Activated T-helper 17 cell treated with anti-CD3 and anti-CD28 coated beads, Interleukin-2, amount 50 U/mL, for 72 hours (primary cell): ENCODE measurements at places on chromosomes 12 and 14.

DNA sequence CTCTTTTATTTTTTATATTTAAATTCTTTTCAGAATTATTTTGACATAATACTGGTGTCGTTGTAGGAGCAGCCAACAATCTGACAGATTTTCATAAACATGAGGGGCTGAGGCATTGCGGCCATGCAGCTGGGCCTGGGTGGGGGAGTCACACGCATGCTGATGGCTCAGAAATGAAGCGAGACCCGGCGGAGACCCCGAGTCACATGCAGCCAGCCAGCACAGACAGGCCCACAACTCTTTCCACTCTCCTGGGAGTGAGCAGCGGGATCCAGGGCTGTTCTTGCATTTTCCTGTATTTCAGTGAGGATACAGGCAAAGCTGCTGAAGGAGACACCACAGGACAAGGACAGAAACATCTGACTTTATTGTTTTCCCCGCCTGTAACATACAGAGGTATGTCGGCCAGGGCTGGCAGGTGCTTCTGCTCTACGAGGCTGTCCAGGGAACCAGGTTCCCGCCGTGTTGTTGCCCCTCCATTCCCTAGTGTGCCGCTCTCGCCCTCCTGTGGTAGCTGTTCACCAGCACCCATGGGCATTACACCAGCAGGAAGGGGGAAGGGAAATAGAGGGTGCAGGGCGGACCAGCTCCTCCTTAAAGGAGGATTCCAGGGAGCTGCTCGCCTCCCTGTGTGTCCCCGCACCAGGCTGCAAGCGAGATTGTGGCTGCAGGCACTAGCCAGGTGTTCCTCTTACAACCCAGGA, 30.5 kb downstream of the FZD10 start:
- no peak for ATAC-seq

GRCh38 chr12:121697093-121697698, 15.4 kb upstream of the TMEM120B start:
- no peak for ATAC-seq

DNA sequence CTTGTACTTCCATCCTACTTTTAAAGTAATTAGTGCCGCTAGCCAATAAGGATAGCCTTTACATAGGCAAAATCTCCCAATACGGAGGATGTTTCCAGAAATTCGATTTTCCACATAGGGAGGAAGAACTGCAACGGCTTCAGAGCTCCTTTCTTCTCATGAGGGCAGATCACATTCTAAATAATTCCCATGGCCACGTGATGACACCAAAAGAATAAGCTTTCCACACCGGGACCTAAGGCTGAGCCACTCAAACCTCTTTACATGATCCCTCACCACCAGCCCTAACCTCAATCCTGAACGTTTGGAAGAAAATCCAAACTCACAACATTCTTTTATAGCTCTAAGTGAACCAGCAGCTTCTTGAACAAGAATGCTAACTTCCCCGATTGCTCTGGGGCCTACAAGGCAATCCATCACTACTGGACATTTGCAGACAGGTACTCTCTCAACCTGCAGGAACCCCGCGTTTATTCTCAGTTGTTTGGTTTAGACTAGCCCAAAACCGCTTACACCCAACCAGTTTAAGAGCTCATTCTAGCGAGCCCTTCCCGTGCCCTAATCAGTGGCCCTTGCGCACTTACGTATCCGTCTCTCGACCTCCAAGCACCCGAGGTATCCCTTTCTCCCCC, 884 bp downstream of the CAPRIN2 start:
- no peak for ATAC-seq

- ATAC-seq: no peak
Observed at GRCh38 chr12:107847830-107848229, 73.3 kb downstream of the ASCL4 start.

DNA sequence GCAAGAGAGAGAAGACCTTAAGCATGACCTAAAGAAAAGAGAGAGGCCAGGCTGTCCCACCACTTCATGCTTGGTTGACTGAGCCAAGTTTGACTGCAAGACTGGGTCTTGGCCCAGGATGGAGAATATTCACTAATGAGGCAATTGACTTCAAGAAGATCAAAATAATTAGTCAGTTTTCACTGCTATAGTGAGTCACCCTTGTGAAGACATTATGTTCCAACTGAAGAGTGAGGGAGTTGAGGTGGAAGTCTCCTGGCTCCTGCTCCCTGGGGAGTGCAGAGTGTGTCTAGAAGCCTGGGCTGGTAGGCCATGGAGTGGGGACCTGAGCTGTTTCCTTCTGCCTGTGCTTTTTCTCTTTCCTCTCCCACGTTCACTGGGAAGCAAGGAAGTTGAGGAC, 117.6 kb downstream of the CACNA1C start:
- ATAC-seq: no peak

DNA sequence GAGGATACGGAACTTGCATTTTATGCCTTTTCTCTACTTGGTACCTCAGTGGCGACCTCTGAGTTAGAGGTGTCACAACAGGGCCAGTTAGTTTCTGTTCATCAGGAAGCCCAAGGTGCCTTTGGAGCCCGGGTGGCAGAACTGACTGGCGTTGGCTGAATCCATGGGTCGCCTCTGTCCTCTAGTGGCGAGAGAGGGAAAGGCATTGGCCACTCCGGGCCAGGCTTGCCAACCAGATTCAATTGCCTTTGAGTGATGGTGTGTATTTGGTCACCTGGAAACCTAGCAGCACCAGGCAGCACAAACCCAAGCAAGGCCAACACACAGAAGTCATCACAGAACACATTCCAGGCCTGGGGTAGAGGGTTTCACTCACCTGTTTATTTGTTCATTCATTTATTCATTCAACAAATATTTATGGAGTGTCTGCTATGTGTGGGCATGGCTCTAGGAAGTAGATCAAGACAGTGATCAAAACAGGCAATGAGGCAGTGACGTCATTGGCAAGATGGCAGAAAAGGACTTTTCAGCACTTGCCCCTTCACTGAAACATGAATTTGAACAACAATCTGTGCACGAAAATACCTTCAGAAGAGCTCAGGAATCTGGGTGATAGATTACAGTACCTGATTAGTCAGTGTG, 40.5 kb upstream of the KCNA5 start:
- peak; percentile 42 for ATAC-seq

- ATAC-seq: no peak
Observed at GRCh38 chr12:92469837-92470236, 233.0 kb upstream of the PLEKHG7 start.

- no peak for ATAC-seq
Observed at GRCh38 chr12:8987163-8987562, 2.2 kb upstream of the KLRG1 start.

GRCh38 chr14:45811155-45811554, 558.2 kb upstream of the MIS18BP1 start:
- ATAC-seq: no peak

GRCh38 chr12:98260276-98260675, 255.1 kb upstream of the TMPO start:
- ATAC-seq: no peak

GRCh38 chr14:100532154-100532861, 54.9 kb downstream of the BEGAIN start:
- ATAC-seq: no peak

GRCh38 chr14:38522724-38523123, 266.8 kb upstream of the CLEC14A start:
- no peak for ATAC-seq

DNA sequence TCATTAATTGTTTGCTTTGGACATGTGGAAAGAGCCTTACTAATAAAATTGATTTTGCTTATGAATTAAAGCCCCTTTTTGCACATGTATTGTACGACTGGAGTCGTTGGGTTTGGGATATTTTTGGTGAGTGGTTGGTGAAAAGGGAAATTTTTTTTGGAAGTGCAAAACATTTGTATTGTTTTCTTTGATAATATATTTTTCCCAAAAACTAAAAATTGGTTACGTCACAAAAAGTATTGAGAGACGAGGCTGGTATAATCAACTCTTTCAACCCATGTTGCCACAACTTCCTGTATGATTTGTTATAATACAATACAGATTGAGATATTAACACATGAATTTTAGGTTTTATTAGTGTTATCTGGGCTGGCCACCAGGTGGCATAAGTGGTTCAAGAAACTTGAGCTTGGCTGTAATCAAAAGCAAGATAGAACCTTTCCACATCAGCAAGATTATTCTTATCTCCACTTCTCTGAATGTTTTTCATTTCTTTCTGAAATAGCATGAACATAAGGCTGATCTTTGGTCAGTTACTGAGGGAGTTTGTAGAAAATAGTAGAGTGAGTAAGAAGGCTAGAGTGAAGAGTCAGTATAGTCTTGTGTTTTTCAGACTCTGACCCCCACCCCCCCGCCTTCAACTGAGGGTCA, 8.7 kb downstream of the NGDN start:
- ATAC-seq: peak; percentile 51

GRCh38 chr12:91205811-91206210, 23.2 kb upstream of the DCN start:
- ATAC-seq: no peak

DNA sequence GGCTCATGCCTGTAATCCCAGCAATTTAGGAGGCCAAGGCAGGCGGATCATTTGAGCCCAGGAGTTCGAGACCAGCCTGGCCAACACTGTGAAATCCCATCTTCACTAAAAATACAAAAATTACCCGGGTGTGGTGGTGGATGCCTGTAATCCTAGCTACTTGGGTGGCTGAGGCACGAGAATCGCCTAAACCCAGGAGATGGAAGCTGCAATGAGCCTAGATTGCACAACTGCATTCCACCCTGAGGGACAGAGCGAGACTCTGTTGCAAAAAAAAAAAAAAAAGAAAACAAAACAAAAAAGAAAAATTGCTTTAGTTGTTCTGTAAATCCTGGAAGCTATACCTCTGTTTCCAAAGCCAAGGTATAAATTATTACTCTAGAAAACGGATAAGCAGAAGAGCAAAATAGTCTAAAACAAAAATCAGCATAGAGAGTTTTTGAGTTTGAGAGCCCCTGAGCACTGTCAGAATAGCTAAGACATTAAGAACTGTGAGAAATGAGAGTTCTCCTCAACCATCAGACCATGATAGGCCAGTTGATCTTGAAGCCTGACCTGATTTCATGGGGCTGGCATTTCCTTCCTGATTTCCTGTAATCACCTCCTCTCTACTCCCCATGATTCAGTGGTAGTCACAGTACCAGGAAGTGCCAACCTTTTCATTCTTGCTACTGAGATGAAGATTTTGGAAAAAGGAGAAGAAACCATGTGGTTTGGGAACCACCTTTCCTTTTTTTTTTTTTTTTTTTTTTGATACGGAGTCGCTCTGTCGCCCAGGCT, 31.7 kb downstream of the ATP2A2 start:
- ATAC-seq: peak; percentile 82

DNA sequence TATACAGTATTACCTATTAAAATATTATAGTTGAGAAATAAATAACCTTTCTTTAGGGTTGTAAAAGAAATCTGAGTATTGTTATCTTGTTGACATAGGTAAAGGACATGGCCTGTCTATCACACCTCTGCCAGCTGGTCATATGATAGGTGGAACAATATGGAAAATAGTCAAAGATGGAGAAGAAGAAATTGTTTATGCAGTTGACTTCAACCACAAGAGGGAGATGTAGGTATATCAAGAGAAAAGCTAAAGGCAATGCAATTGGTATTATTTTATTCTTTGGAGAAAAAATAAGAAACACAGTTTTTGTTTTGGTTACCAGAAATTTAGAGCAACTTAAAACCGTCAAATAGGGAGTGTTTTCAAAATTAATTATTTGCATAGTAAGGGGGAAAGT, 13.5 kb downstream of the CPSF2 start:
- no peak for ATAC-seq

GRCh38 chr12:91743704-91744321, 401.8 kb downstream of the BTG1 start:
- no peak for ATAC-seq

GRCh38 chr12:94863321-94864035, 140.0 kb downstream of the NDUFA12 start:
- no peak for ATAC-seq

GRCh38 chr14:91354221-91354916, 63.3 kb downstream of the CCDC88C start:
- no peak for ATAC-seq

GRCh38 chr12:108104657-108105056, 24.4 kb upstream of the WSCD2 start:
- no peak for ATAC-seq

GRCh38 chr14:57346741-57347140, 43.6 kb upstream of the NAA30 start:
- ATAC-seq: no peak

DNA sequence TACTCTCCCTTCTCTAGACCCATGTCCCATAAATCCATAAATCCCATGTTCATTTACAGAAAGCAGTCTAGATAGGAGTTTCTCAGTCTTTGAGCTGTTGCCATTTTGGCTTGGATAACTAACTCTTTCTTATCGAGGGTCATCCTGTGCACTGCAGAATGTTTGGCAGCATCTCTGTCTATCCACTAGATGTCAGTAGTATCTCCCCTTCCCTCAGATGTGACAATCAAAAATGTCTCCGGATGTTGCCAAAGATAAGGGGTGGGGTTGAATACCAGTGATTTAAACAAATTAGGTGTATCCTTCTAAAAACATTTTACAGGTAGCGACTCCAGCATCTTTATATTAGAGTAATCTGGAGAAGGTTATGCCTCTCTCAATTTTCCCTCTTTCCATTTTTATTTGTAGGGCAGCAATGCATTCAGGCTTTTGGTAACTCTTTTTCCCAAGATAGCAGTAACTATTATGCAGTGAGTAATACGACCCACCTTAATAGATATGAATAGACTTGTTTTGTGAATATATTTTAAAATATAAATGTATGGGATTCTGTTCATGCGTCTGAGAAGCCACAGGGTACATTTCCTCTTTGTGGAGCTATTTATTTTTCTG, 100.7 kb downstream of the LRRK2 start:
- peak; percentile 45 for ATAC-seq

GRCh38 chr14:91858536-91859275, 8.6 kb downstream of the TC2N start:
- ATAC-seq: peak; percentile 92

- no peak for ATAC-seq
Observed at GRCh38 chr12:128976120-128976738, 123.0 kb downstream of the GLT1D1 start.

GRCh38 chr12:106074706-106075392, 63.9 kb downstream of the NUAK1 start:
- ATAC-seq: no peak

- no peak for ATAC-seq
Observed at GRCh38 chr12:47747126-47747525, 11.6 kb downstream of the RAPGEF3 start.

DNA sequence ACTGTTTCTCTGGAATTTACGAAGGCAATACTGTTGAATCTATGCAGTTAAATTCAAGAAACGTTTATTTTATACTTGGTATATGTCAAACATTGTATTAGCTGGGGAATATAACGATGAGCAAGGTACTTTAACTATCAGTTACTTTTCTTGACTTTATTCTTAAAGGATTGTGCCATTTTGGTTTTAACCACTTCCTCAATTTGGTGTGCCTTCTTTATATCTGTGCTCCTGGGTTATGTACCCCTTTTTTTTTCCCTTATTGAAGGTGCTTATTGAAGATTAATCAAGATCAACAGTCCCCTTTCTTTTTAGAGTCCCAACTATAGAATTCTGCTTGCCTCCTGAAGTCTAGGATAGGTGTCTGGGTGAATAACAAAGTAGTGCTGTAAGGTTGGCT, 5.8 kb downstream of the RAB21 start:
- no peak for ATAC-seq

DNA sequence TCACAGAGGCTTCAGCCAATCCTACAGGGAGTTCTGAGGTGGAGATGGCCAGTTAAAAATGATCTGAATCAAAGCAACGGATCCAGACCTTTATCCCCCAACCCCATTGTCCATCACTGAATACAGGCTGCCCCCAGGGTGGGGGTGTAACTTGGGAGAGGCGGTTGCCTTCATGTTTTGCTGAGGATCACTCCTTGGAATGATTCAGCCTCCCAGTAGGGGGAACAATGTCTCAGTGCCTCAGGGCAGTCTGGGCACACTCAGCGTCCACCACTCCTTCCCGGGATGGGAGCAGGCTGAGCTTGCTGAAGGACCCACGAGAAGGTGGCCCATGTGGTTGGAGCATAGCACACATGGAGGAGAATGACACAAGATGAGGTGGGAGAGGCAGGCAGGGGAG, 60.2 kb downstream of the RFX4 start:
- no peak for ATAC-seq
